ENCODE measurements at places on chromosomes 6 and 20. TPM values are rescaled to one million over a fixed set of nuclear protein-coding genes. Genes with fewer than 3 reads are reported as not detected.
A peak's percentile ranks its signal among the peaks of the same experiment; 100 is the strongest.

GRCh38 chr6:120994573-120994967 is 339.7 kb downstream of the TBC1D32 start:
- no peak for DNase-seq

DNA sequence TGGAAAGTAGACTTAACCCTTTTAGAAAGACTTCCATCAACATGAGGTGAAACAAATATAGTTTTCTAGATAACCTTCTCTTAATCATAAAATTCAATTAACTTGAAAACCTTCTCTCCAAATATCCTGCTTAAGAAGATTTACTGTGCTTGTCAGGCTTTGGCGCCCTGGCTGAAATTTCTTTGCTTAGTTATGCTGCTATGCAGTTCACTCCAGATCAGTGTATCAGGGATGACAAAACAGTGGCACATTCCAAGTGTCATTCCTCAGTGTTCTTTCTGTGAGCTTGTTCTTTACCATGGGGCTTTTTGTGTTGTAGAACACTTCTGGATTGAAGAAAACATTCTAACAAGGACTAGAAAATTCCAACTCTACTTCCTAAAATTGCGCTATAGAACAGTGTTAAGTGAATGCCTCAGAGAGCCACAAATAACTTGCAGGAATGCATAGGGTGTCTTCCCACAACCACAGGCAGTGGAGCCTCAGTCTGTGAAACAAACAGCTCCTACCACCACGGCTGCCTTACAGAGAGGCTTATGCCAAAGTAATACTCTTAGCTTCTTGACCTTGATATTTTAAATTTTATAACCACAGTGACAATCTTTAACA is 443.6 kb downstream of the CDC5L start:
- no peak for DNase-seq

- no peak for DNase-seq
Measured at GRCh38 chr20:24043294-24043693, 54.7 kb upstream of the GGTLC1 start.

The FGD2 gene
- 2.0 TPM for total RNA-seq

The PRSS16 gene
- total RNA-seq = not detected

The DNMT3B gene
- total RNA-seq = 4.8 TPM

- no peak for DNase-seq
Measured at GRCh38 chr20:11702721-11703518, 214.8 kb upstream of the BTBD3 start.

The CST5 gene
- total RNA-seq = not detected

- no peak for DNase-seq
Measured at GRCh38 chr20:24819331-24819965, 129.6 kb upstream of the CST7 start.

DNA sequence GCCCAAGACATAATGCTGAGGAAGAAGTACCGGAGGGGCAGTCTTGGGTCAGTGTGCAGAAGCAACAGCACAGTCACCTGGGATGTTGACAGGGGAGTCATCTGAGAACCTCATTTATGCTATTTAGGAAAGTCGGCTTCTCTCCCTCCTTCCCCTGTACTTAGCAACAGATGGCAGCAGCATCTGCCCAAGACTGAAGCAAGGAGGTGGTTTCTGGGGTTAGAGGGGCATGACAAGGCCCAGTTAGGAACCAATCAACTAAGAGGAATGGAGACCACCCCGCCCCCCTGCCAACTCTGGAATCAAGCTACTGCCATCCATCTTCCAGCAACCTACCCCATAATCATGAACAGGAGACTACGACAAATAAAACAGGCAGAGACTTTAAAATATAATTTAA is 21.7 kb downstream of the RIPK1 start:
- DNase-seq = no peak

- DNase-seq = no peak
Measured at GRCh38 chr20:57443349-57444265, 52.4 kb downstream of the RBM38 start.

GRCh38 chr6:157432231-157432891 is 51.4 kb downstream of the ZDHHC14 start:
- no peak for DNase-seq

DNA sequence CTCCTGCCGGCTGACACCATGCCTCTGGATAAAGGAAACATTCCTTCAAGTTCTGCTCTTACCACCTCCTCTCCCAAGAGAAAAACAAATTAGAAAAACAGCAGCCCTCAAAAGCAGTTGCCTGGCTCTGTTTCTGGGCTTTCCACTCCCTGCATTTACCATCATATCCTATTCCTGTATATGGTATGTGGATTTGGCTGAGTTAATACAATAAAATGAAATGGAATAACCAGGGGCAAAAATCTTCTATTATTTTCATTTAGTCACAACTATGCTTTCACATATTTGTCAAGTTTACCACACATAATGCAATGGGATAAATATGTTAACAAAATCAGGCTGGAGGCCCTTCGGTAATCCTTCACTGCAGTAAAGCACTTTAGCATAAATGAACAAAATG is 34.3 kb downstream of the COL12A1 start:
- DNase-seq = no peak

DNA sequence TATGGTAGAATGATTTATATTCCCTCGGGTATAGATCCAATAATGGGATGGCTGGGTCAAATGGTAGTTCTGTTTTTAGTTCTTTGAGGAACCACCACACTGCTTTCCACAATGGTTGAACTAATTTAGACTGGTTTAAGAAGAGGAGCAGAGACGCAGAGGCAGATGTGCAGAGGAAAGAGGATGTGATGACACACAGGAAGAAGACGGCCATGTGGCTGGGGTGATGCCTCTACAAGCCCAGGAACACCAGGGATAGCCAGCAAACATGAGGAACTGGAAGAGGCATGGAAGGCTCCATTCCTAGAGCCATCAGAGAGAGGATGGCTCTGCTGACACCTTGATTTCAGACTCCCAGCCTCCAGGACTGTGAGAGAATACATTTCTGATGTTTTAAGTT is 218.3 kb upstream of the DTNBP1 start:
- DNase-seq = no peak

DNA sequence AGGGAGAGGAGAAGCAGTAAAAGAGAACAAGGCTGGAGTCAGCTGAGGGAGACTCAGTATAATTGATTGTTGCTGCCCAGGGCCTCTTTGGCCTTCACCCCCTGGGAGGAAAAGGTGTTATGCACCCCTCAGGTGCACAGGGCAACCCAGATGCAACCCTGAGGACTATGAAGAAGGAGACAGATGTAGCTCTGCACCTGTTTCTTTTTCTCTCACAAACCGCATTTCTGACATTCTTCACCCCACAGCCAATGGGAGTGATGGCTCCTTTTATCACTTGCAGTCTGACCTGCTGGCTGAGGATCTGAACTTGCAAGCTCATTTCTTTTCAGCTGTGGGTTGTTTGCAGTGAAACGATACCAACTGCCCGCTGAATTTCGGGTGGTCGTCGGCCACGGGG is 64.1 kb upstream of the F13A1 start:
- no peak for DNase-seq

DNA sequence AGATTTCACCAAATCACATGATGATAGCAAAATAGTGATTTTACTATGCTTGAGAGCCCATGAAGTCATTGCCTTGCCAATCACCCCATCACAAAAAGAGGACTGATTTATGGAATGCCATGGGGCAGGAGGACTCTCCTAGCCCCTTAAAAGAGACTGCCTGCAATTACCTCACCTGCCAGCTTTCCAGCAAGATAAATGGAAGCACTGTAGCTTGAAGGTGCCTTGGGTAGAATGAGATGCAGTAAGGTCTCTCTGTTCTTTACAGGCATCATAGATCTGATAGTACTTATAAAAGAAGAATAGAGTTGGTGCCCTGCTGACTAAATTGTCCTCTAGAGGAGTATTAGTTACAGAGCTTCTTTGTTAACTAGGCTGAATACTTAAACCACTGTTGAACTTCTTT is 242.3 kb downstream of the TMEM242 start:
- DNase-seq = no peak

The L3MBTL3 gene
- 38.8 TPM for total RNA-seq

DNA sequence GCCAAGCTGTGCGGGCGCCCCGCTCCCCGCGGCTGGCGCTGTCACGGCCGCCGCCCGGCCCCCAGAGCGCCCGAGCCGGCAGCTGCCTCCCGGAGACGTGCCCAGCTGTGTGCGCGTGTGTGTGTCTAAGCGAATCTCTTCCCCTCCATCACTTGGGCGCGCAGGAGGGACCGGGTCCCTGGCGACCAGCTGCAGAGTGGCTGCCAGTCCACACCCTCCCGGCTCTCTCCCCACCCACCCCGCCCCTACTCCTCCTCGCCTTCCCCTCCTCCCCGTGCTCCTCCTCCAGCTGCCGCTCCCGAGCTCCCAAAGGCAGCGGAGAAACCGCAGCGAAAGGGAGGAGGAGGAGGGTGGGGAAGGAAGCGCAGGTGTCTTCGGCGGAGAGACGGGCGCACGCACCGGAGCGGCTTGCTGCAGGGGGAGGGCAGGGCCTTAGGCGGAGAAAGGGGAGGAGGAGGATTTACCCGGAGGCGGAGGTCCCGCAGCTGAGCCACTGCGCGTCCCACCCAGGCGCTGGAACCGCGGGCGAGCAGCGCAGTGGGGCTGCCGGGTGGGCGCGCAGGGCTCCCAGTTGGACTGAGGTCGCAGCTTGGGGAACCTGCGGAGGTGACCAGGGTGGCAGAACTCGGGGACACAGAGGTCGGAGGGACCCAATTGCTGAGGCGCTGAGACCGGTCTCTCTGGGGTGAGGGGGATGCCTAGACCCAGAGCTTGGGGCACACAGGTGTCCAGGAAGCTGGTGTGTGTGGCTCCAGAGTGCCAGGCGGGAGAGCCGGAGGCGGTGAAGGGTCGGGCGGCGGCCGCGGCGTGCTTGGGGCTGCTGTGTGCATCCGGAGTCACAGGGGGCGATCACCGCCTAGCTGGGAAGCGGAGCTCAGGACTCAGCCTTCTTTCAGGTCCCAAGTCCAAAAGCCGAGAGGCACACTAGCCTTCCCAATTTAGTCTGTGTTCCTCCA is at the start of gene HS3ST5:
Gene HS3ST5 (minus strand): TSS at position 198 of the 956 bp plus-strand sequence. CDS start 280,178 bp downstream, outside the sequence.
- DNase-seq = peak; percentile 51

- DNase-seq = no peak
Measured at GRCh38 chr20:16749573-16749972, 1.4 kb downstream of the OTOR start.

DNA sequence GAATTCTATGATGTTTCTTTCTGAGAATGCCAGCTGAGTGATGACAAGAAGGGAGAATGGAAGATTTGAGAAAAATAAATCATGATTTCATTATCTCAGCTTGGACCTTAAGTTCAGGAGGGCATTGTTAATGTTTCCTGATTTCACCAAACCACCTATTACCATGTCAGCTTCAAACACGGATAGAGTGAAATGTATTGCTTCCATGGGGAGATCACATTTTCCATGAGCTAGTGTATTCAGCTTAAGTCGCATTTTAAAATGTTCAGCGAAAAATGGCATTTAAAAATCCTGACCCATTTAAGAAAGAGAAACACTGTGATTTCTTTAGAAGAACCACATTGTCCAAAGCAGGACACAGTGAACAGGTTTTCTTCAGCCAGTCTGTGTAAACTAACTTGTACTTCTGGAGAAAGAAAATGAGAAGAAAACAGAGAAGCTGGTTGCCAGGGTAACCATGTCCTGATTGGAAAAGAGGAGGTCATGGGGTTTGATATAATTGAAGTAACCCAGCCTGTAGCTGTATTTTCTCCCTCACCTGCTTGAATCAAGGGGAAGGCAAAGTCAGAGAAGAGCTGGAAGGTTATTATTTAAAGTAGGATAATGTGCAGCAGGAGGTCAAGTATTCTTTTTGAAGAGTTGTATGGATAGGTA is 684.1 kb upstream of the NRSN1 start:
- no peak for DNase-seq

DNA sequence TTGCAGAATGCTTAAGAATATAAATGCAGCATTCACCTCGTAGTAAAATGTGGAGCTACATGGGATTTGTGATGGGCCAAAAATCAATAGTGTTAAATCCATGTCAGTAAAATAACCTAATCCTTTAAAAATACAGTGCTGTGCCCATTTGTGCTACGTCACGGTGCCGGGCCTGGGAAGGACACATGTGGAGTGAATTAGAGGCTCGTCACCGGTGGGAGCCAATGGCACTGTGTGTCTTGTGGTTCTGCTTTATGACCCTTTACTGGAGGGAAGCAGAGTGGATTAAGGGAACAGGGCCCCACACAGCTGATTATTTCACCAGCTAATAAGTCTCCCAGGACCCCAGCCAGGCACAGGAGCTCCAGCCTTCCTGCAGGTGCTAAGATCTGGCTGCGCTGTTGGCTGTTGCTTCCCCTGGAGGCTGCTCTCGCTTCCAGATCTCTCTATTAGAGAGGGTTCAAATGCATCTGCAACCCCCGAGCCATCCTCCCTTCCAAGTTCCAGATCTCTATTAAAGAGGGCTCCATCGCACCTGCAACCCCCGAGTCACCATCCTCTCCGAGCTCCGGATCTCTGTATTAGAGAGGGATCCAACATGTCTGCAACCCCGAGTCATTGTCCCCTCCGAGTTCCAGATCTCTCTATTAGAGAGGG is 405.8 kb downstream of the CDH4 start:
- DNase-seq = no peak

The TOMM34 gene
- 5.0 TPM for total RNA-seq

DNA sequence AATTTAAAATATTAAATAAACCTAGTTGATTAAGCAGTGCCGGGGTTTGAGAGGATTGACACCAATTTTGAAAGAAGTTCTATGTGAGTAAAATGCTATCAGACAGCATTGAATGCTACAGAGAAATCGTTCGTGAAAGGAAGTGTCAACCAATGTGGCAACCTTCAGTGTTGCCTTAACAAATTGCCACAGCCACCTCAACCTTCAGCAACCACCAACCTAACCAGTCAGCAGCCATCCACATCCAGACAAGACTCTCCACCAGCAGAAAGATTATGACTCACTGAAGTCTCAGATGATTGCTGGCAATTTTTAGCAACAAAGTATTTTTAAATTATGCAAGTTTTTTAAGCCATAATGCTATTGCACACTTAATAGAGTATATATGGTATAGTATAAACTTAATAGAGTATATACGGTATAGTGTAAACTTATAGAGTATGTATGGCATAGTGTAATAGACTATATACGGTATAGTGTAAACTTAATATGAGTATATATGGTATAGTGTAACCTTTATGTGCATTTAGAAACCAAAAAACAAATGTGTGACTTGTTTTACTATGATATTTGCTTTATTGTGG is 65.3 kb upstream of the ID4 start:
- DNase-seq = no peak

The PHACTR3 gene
- 42.1 TPM for total RNA-seq

The RCAN2 gene
- 7.0 TPM for total RNA-seq

DNA sequence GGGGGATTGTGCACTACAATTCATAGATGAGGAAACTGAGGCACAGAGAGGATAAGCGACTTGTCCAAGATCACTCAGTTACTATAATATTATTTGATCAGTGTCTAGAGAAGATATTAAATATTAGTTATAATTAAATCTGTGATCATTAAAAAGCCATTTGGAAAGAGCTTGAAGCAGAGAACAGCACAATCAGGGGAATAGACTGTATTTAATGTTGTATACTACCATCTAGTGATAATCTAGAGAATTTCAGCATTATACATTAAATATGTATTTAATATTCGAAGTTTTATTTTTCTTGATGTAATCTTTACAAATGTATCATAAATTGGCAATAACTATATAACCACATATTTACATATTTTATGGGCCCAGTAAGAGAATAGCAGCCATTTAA is 20.1 kb upstream of the MTCL3 start:
- no peak for DNase-seq

The MTFR2 gene
- total RNA-seq = 0.94 TPM

GRCh38 chr6:160962835-160963623 is 28.5 kb upstream of the MAP3K4 start:
- DNase-seq = no peak

The NTSR1 gene
- total RNA-seq = 6.7 TPM

The GJE1 gene
- total RNA-seq = not detected

The RBM24 gene
- 31.2 TPM for total RNA-seq

- no peak for DNase-seq
Measured at GRCh38 chr6:14235653-14236356, 118.2 kb downstream of the CD83 start.

GRCh38 chr6:168718821-168719475 is 278.0 kb downstream of the SMOC2 start:
- DNase-seq = no peak

The GSTA1 gene
- 0.31 TPM for total RNA-seq
